Esophagus mucosa (tissue), 1 donor: ENCODE measurements at places on chromosomes 12 and 14. TPM values are rescaled to one million over a fixed set of nuclear protein-coding genes. Genes with fewer than 3 reads are reported as not detected.

DNA sequence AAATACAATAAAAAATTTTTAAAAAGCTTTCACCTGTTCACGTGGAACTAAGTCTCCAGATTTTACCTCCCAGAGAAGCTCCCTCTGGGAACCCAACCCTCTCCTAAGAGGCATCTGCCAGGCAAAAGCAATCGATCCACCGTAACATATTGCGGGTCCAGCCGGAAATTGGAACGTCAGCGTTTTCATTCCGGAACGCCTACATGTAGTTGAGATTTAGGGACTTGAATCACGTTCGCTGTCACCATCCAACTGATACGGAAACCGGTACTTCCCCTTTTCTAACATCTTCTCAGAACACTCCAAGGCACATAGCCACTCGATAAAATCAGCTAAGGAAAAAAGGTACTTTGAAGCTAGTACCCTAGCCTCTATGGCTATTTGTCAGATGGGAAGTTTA is 70.3 kb downstream of the COX16 start:
- ATAC-seq = no peak

GRCh38 chr14:69464379-69464778 is 20.1 kb upstream of the PLEKHD1 start:
- no peak for ATAC-seq

- ATAC-seq = no peak
Measured at GRCh38 chr12:113186033-113186365, 478 bp downstream of the RITA1 start.

Gene INSM2
- not detected for total RNA-seq

Gene OR4M1
- not detected for total RNA-seq

Gene AQP6
- not detected for total RNA-seq

- ATAC-seq = peak; percentile 95
Measured at GRCh38 chr12:130711756-130712155, 4.3 kb downstream of the RIMBP2 start.

GRCh38 chr14:45222485-45223262 is 30.3 kb downstream of the MIS18BP1 start:
- ATAC-seq = no peak
